GDM1 (cell line): ENCODE measurements at places on chromosomes 7 and 10.

- no peak for DNase-seq
Observed at GRCh38 chr7:128739990-128740682, 977 bp downstream of the CALU start.

- no peak for DNase-seq
Observed at GRCh38 chr7:50207686-50208255, 96.7 kb upstream of the IKZF1 start.

GRCh38 chr7:40311307-40311706 is 176.5 kb downstream of the SUGCT start:
- no peak for DNase-seq

- DNase-seq, result no peak
Observed at GRCh38 chr7:47887016-47887640, 61.1 kb downstream of the PKD1L1 start.

DNA sequence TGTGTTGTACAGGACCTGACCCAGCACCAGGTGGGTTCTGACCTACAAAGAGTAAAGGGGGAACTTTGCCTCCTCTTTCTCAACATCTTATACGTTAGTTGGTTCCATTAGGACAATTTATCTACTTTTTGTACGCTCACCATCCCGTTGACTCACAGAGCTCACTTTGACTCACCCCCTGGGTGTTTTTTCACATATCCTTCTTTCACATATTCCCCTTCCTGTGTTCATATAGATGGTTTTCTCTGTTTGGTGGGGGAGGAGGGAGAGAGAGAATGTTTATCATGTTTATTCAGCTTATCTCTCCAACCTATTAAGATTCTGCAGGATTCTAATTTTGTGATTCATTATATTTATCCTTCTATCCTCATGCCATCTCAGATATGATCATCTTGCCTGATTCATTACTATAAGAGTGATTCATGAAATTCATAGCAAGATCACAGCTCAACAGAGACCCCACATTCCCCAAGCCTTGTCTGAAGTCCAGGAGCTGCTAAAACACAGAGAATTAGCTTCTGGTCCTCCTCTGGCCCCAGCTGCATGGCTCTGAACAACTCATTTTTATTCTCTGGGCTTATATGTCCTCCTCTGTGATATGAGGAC is 37.2 kb downstream of the PRSS2 start:
- DNase-seq, result no peak

GRCh38 chr10:24349379-24350001 is 140.6 kb downstream of the KIAA1217 start:
- DNase-seq, result no peak

- no peak for DNase-seq
Observed at GRCh38 chr7:121397361-121397760, 1.3 kb upstream of the FAM3C start.

DNA sequence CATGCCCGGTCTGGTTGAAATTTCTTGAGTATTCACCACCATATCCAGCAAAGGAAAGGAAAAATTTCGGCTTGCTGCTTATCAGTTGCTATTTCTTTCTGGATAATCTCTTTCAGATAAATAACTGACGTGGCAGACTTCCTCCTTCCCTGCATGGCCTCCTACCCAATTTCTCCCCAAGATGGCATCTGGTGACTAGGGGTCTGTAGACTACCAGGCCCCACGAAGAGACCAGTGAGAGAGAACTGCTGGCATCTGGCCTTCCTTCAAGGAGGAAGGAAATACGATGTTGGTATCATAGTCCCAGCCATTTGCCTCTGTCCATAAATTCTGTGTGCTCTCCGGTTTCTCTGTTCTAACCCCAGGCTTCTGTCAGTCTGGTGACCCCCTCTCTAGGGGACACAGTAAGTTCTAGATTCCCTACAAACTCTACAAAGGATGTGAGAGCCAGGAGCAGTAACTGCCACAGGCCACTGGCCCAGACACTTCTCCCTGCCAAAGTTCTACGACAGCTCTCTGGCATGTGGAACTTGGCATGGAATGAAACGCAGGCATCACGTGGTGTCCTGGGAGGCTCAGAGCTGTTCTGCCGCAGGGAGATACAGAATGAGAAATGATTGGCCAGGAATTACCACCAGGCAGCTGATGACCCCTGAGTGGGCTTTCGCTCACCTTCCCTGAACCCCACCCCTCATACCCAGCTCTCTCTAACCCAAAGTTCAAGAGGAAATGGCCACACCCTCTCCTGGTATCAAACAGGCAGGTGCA is 30.0 kb upstream of the MSRB2 start:
- no peak for DNase-seq

DNA sequence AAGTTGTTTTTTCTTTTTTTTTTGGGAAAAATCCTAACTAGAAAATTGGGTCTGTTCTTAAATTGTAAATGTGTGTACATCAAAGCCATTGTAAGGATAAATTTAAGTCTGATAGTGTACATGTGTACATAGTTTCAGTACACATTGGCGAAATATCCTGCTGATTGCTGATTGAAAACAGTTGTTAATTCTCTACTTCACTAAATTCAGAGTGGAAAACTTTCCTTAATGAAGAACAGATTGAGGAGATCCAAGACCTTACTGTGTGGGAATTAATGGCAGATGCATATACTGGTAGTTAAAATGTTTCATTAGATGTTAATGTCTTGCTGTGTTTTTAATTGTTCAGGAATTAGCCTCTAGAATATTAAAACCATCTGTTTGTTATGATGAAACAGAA is 506.0 kb downstream of the AUTS2 start:
- DNase-seq, result no peak

GRCh38 chr7:30648744-30649540 is 33.3 kb downstream of the CRHR2 start:
- DNase-seq, result no peak

DNA sequence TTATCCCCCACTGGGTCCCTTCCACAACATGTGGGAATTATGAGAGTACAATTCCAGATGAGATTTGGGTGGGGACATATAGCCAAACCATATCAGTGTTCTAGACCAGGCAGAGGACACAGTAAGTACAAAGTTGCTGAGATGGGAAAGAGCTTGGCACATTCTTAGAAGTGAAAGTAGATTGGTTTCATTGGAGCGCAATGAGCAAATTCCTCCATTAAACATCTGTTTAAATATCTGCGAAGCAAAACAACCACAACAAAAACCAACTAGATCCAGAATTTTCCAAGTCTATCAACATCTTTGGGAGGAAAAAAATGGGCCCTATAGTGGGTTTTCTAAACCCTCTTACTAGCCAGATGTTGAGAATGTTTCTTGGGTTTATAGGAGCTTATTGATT is 80.0 kb upstream of the STEAP1B start:
- DNase-seq, result no peak

DNA sequence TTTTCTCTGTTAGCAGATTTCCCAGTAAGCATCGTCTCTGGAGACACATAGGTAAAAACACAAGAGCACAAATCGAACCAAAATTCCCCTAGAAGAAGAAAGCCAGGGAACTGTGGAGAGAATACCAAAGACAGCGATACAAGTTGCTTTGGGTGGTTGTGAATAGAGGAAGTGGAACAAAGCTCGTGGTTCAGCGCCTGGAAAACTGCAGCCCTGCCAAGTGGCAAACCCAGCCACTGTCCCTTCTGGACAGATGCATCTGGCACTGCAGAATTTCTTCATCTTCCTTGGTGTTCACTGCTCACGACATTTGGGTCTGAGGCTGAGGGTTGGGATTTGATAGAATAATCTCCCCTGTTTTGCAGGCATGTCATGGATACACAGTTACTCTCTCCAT is 733.8 kb downstream of the PARD3 start:
- peak; percentile 12 for DNase-seq

DNA sequence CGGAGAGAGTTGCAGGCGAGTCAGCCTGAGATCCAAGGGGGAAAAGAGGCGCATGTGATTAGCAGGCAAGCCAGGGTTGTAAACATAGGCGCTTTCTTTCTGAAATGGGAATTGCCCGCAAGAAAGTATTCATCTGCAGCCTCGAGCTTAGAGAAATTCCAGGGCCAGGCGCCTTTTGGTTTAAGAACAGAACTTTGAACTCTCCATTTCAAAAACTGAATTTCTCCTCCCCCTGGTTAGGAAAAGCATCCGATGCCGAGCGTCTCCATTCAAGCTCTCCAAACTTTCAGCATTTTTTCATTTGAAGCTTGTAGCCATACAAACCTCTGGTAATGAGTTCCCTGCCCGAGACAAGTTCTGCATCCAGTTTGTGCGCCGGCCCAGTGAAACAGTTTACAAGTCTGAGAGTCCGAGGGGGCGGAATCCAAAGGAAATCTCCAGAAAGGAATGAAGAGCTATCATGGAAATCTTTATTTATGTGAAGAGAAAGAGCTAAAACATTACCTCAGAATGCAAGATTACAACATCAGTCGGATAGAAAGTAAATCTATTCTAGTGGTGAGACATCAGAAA is 69.9 kb downstream of the FAM204A start:
- no peak for DNase-seq

DNA sequence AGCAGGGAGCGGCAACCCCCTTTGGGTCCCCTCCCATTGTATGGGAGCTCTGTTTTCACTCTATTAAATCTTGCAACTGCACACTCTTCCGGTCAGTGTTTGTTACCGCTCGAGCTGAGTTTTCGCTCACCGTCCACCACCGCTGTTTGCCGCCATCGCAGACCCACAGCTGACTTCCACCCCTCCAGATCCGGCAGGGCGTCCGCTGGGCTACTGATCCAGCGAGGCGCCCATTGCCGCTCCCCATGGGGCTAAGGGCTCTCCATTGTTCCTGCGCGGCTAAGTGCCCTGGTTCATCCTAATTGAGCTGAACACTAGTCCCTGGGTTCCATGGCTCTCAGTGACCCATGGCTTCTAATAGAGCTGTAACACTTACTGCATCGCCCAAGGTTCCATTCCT is 115.6 kb upstream of the AUTS2 start:
- no peak for DNase-seq

DNA sequence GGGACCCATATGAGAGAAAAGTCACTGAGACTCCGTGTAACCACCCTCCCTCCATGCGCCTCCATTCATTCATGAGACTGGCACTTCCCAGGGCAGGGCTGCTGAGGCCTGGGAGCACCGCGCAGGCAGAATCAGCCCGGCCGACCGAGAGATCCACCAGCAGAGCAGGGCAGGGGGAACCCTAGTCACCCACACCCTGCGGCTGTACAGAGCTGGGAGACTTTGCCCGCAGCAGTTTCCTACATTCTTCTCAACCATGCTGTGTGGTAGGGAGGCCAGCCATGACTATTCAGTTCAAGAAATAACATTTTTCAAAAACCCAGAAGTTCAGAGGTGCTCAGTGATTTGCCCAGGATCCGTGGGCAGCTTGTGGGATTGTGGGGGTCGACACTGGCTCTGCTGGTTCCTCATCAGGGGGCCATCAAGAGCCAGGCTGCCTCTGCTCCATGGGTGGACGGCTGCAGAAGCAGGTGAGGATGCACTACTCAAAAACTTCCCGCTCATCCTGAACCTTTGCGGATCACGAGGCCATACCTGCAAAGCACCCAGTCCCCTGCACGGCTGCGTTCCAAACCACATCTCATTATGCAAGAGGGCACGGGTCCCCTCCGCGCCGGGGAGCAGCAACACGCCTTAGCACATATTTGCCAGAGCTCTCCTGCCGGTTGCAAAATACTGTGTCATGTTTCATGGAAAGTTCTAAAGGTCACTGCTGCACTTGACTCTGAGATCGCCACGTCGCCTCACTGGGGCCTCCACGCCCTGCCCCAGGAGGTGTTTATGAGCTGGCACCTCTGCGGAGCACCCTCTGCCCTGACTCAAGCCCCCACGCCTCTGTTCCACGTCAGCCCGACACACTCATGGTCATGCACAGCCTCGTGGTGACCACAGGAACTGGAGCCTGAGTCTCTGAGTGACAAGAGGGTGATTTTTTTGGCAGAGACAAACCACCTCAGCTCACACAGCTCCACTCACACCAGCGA is 132.0 kb downstream of the PRKAG2 start:
- no peak for DNase-seq

DNA sequence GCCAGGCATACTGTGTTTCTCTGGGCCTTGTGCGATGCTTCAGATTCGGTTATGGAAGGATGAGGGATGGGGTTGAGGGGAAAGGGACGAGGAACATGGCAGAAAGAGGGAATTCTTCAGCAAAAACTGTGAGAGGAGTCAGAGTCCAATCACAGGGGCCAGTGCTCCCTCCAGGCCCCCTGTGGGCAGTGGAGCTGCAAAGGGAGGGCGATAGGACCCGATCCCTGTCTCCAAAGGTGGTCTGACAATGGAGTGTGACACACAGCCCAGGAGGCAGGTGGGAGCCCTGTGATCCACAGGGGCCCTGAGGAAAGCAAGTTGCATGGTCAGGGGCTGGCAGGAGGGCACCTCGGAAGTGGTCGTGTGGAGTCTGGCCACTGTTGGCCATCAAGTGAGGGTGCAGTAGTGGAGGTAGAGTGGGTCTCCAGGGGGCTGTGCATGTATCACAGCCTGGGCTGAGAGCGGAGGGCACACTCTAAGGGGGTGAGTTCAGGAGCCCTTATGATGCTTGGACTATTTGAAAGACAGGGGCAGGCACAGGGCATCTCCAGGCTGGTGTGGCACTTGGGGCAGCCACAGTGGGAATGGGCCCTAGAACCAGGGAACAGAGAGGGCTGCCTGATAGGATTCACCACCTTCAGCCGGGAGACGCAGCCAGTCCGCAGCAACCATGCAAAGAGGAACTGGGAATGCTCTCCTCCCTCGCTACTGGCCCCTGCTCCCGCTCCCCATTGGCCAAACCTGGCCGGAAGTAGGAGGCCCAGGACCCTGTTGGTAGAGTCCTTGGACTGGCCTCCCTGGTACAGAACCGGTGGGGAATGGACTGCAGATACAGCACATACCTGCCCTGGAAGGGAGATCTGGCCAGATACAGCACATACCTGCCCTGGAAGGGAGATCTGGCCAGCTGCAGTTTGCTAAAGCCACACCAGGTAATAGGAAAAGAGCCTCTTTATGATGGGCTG is 115.9 kb downstream of the ADCY1 start:
- DNase-seq, result no peak

GRCh38 chr10:110786172-110786571 is 85.6 kb upstream of the PDCD4 start:
- DNase-seq, result no peak

- no peak for DNase-seq
Observed at GRCh38 chr7:4738711-4739527, 36.5 kb upstream of the AP5Z1 start.

DNA sequence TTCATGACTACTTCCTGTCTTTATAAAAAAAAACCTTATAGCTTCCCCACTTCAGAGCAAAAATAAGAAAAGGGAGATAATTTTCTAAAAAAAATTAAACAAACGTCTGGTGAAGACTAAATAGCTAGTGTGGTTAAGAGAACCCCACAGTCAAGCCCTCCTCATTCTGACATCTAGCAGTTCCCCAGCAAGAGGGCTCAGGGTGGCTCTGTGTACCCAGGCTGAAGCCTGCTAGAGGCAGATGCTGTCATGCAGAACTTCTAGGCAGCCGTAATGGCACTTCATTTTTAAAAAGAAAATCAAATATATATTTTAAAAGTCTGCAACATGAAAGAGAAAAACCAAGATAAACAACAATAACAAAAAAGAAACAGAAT is 223.1 kb upstream of the KLF14 start:
- DNase-seq, result no peak

GRCh38 chr10:104138131-104138530 is 16.2 kb downstream of the SFR1 start:
- DNase-seq, result no peak

GRCh38 chr7:55382251-55382650 is 17.1 kb downstream of the LANCL2 start:
- no peak for DNase-seq

- no peak for DNase-seq
Observed at GRCh38 chr7:151520419-151521261, 945 bp upstream of the RHEB start.

GRCh38 chr7:77760809-77761453 is 37.3 kb downstream of the TMEM60 start:
- no peak for DNase-seq

GRCh38 chr7:151447901-151448260 is 7.9 kb upstream of the CRYGN start:
- no peak for DNase-seq
